A549 treated with AZD2906 at 1 μM for 4 hours (cell line): ENCODE measurements at places on chromosomes 12 and 14. TPM values are rescaled to one million over a fixed set of nuclear protein-coding genes. Genes with fewer than 3 reads are reported as not detected.

Gene B3GNT4
- total RNA-seq, result 0.60 to 1.1 TPM (median 0.72 TPM) in 5 replicates

Gene GRIP1
- total RNA-seq, result 2.9 to 6.4 TPM (median 3.6 TPM) in 5 replicates

Gene SPRYD3
- 35.1 to 38.6 TPM (median 37.6 TPM) in 5 replicates for total RNA-seq

Gene MYO1H
- not detected in 5 replicates for total RNA-seq

Gene CDCA3
- total RNA-seq, result 72.8 to 80.0 TPM (median 76.6 TPM) in 5 replicates

Gene AMN
- total RNA-seq, result 0.14 to 0.48 TPM (median 0.28 TPM) in 5 replicates

Gene ABCC9
- 0.01 to 0.03 TPM (median 0.01 TPM) in 4 of 5 replicates, not detected in the other for total RNA-seq

Gene GABARAPL1
- total RNA-seq, result 29.9 to 41.2 TPM (median 39.0 TPM) in 5 replicates

Gene STYK1
- 0.16 to 0.28 TPM (median 0.18 TPM) in 5 replicates for total RNA-seq

Gene TMEM19
- 29.4 to 32.8 TPM (median 31.3 TPM) in 5 replicates for total RNA-seq

Gene BIN2
- total RNA-seq, result 0.08 to 0.17 TPM (median 0.13 TPM) in 5 replicates

Gene OR11G2
- total RNA-seq, result not detected in 5 replicates

Gene KRT83
- total RNA-seq, result 3.3 to 6.3 TPM (median 5.5 TPM) in 5 replicates

Gene GPD1
- 0.09 to 0.32 TPM (median 0.14 TPM) in 5 replicates for total RNA-seq

Gene ADCY6
- 9.5 to 12.7 TPM (median 11.3 TPM) in 5 replicates for total RNA-seq

Gene FIGNL2
- 0.21 to 0.29 TPM (median 0.28 TPM) in 5 replicates for total RNA-seq

Gene AQP6
- not detected in 5 replicates for total RNA-seq

Gene ST8SIA1
- total RNA-seq, result 0.06 to 0.07 TPM in 2 of 5 replicates, not detected in the others

Gene EGLN3
- 4.2 to 5.6 TPM (median 4.7 TPM) in 5 replicates for total RNA-seq

Gene AVPR1A
- 0.01 to 0.07 TPM (median 0.03 TPM) in 5 replicates for total RNA-seq

Gene FGF23
- not detected in 5 replicates for total RNA-seq

Gene RBP5
- total RNA-seq, result not detected in 5 replicates

Gene LYZ
- total RNA-seq, result 0.07 to 0.72 TPM (median 0.08 TPM) in 3 of 5 replicates, not detected in the others

Gene SLC17A8
- 0.02 to 0.06 TPM in 2 of 5 replicates, not detected in the others for total RNA-seq

Gene MMP19
- 0.35 to 0.85 TPM (median 0.39 TPM) in 5 replicates for total RNA-seq

Gene CCDC177
- total RNA-seq, result 0.02 to 0.05 TPM (median 0.03 TPM) in 5 replicates

Gene PPP1R1A
- total RNA-seq, result 0.13 to 0.28 TPM (median 0.19 TPM) in 5 replicates

Gene TSPAN9
- 42.3 to 58.5 TPM (median 53.0 TPM) in 5 replicates for total RNA-seq

Gene RPAP3
- total RNA-seq, result 31.9 to 50.0 TPM (median 34.5 TPM) in 5 replicates

Gene LARP4
- 34.5 to 48.9 TPM (median 40.0 TPM) in 5 replicates for total RNA-seq

Gene SYCP3
- total RNA-seq, result 0.10 to 0.13 TPM (median 0.13 TPM) in 3 of 5 replicates, not detected in the others

Gene EXD2
- 11.8 to 14.0 TPM (median 12.8 TPM) in 5 replicates for total RNA-seq

Gene PTPN6
- 9.1 to 13.5 TPM (median 10.5 TPM) in 5 replicates for total RNA-seq

Gene TMTC2
- total RNA-seq, result 0.91 to 1.6 TPM (median 1.3 TPM) in 5 replicates

Gene NGB
- not detected in 5 replicates for total RNA-seq
